ENCODE measurements at places on chromosomes 6 and 20.

DNA sequence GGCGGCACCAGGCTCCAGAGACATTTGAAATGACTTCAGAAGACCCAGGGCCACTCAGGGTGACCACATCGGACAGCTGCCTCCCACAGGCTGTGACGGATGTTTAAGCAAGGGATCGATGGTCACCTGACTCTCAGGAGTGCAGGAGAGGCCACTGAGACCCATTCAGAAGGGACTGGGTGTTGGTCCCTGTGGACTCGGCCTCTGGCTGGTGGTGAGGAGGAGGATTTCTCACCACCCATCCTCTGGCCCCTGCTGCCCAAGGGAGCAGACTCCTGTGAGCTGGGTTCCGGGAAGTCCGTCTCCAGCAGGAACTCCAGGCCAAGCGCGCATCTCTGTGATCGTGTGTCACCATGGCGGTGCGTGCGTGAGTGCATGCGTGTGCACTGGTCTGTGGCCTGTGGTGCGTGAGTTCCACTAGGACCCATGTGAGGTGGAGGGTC is 25.5 kb downstream of the NPEPL1 start:
- no peak for DNase-seq

DNA sequence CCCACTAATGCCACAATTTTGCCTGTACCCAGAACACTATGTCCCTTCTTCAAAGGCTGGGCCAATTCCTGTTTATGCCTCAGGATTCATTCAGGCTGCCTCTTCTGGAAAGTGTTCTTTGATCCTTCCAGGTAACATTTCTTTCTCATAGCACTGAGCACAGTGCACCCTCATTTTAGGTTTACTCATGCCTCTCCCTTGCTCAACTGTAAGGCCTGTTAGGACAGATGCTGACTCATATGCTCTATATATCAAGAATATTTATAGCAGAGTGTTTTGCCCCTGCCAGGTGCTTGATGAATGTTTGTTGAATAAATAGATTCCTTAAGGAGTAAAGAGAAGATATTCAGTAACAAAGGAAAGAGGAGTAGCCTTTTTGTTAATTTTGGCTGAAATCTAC is 263.9 kb downstream of the PHF3 start:
- no peak for DNase-seq

DNA sequence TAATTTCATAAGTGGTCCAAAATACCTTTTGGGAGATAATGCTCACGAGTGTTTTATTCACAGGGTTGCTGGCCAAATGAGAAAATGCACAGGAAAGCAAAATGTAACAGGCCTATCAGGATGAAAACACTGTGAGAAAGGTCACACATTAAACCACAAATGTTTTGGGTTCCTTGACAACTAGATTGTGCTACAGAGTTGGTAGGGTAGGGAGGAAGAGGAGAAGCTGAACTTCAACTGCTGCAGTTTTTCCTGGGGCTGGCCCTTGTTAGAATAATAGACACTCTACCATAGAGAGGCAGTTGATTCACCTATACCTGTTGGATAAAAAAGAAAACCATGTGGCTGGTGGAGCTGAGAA is 28.1 kb upstream of the PAQR8 start:
- DNase-seq: peak; percentile 20

DNA sequence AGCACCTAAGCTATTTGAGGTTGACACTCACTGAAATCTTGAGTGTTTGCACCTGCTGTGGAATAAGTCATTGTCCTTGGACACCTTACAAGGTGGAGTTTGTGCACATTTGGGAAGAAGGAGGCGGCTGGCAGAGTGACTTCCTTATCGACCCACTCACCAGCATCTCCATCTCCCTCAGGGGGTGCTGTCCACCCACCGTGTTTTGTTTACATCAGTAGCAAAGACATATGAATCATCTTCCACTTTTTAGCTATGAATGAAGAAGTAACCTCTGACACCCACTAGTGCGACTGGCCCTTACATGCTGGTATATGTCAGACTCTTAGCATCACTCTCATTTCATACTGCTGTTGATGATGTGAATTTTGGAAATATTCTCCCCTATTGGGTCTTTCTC is 119.5 kb upstream of the SGK1 start:
- DNase-seq: peak; percentile 57

- DNase-seq: no peak
These were observed 89.1 kb downstream of the AIG1 start for GRCh38 chr6:143149771-143150170.

GRCh38 chr6:161198783-161199460 is 74.9 kb downstream of the AGPAT4 start:
- no peak for DNase-seq

DNA sequence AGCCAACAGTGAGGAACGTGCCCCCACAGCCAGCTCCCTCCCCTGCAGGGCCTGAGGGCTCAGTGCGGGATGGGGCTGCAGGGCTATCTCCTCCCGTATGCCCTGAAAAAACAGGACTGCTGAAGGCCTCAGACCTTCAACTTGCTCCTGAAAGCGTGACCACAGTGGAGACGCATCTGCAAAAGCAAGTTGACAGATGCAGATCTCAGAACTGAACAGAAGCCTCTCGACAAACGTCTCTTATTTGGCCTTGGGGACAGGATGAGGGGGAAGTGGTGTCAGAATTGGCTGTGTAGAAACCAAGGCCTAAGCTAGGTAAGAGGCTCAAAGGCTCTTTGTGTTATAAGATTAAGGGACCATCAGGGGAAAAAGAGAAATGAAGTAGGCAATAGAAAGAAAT is 120.7 kb upstream of the SLC22A23 start:
- no peak for DNase-seq

GRCh38 chr6:21522143-21522747 is 71.3 kb upstream of the SOX4 start:
- DNase-seq: no peak

GRCh38 chr6:34358389-34358905 is 34.0 kb downstream of the NUDT3 start:
- DNase-seq: no peak

GRCh38 chr6:47478233-47479139 is 897 bp downstream of the CD2AP start:
- no peak for DNase-seq

DNA sequence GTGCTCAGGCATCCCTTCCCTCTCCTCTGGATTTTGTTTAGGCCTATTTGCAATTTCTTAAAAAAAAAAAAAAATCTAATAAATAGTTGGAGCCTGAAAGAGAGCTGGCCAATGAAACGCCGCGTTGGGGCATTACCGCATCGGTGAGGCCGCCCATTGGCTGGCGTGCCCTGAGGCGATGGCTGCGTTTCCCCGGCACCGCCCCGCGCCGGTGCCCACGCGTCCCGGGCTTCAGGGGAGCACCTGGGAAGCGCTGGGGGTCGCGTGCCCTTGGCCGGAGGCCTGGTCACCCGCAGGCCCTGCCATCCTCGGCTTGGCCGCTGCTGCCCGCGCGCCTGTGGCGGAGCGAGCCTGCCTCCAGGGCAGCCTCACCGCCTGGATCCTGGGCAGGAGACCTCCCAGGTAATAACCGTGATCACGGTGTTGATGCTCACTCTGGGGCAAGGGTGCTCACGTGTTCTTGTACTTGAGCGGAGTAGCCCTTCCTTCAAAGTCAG is 155.4 kb downstream of the NRN1 start:
- peak; percentile 47 for DNase-seq

DNA sequence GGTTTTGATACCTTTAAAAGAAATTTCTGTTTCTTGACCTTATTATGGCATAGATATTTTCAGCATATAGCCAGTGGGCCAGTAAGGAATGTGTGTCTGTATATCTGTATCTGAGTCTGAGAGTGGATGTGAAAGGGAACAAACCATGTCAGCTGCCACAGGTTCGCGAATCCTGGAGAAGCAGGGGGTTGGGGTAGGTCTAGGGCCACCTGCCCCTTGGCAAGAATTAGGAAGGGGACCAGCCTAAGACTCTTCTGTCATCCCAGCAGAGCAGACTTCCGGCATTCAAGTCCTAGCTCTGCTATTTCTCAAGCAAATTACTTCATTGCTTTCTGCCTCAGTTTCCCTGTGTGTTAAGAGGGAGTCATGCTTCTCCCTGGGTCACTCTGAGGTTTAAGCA is 180.3 kb upstream of the SNX9 start:
- DNase-seq: no peak

DNA sequence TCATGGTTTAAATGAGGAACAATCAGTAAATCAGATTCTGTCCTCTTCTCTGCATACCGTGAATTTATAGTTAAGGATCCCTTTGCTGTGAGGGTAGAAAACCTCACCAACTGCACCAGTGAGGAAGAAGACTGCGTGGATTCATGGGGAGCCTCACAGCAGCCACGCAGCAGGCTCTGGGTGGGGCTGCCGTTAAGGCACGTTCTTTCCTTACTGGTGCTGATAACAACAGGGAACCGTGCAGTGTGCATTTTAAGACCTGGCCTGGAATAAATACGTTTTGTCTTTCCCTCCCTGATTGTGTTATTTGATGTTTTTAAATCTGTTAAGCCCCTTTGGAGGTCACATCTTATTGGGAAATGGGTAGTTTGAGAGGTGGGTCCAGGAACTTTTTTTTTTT is 17.6 kb upstream of the MYLK2 start:
- DNase-seq: no peak

DNA sequence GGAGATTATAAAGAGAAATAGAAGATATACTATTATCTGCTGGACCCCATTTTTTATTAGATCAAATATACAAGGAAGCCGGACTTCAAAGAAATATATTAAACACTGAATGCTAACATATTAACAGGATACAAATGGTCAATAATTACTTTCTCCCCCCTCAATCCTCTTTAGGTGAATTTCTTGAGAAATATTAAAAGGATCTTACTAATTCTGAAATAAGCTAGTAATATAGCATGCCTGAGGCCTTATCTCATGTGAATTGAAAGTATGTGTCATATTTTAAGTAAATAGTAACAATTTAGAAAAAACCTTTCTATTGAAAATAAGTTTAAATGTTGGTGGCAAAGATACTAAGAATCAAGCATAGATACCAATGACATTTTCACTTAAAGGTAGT is 954.7 kb upstream of the MAN1A1 start:
- DNase-seq: no peak

DNA sequence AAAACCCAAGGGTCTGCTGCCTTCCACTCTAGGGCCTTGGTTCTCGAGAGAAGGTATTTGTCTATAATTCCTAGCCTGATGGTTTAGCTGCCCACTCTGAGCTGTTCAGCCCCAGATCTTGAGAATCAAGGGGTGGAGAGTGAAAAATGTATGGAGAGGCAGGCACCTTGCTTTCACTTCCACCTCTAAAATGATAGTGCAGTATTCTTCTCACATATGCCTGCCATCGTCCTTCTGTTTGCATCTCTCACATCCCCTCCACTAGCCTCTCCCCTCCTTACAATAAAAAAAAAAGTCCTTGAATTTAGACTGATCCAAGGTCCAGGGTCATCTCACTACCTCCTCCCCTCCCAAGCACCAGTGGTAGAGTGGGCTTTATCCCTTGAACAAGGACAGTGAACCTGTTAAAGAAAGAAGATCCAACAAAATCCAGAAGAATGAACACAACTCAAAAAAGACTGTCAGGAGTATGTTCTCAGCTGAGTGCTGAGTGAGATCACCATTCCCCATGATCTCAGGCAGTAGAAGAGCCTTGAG is 104.2 kb downstream of the HIVEP1 start:
- no peak for DNase-seq

DNA sequence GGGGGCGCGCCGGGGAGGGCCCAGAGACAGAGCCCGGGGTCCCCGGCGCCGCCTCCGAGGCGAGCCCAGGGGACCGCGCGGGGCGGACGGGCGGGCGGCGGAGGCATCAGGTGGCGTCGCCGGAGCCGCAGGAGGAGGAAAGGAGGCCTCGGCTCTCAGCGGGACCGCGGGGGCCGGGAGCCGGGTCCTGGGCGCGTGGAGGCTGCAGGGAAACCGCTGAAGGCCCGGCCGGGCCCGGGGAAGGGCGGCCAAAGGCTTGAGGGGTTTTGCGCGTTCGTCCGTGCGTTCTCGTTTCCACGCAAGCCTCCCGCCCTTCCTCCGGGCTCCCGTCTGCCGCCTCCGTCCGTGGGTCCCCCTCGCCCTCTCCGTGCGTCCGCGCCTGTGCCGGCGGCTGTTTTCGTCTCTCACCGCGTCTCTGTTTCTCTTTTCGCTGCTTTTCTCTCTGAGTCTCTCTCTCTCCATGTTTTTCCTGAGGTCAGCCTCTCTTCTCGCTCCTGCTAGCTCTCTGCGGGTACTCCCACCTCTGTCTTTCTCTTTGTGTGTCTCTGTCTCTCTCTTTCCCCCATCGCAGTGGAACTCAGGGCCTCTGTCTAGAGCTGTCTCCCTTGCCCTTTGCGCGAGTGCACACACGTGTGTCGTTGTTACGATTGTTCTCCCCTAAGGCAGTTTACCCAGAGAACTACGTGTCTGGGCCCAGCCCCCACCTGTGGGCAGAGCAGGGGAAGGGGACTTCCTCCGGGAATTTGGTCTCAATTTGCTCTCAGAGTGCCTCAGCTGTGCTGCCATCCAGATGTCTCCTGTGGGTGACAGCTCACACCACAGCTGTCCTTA is 2.1 kb downstream of the IRF4 start:
- DNase-seq: no peak

DNA sequence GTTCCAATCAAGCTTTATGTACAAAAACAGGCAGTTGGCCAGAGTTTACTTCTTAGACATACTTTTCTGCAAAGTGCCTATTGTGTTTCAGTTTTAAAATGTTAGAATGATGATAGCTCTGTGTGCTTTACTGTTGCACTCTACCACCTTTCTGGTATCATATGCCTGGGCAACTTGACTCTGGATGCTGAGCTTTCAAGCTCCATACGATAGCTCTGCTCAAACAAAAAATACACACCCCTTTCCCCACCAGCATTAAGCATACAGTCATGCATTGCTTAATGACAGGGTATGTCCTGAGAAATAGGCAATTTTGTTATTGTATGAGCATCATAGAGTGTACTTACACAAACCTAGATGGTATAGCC is 123.1 kb downstream of the RCAN2 start:
- DNase-seq: no peak

DNA sequence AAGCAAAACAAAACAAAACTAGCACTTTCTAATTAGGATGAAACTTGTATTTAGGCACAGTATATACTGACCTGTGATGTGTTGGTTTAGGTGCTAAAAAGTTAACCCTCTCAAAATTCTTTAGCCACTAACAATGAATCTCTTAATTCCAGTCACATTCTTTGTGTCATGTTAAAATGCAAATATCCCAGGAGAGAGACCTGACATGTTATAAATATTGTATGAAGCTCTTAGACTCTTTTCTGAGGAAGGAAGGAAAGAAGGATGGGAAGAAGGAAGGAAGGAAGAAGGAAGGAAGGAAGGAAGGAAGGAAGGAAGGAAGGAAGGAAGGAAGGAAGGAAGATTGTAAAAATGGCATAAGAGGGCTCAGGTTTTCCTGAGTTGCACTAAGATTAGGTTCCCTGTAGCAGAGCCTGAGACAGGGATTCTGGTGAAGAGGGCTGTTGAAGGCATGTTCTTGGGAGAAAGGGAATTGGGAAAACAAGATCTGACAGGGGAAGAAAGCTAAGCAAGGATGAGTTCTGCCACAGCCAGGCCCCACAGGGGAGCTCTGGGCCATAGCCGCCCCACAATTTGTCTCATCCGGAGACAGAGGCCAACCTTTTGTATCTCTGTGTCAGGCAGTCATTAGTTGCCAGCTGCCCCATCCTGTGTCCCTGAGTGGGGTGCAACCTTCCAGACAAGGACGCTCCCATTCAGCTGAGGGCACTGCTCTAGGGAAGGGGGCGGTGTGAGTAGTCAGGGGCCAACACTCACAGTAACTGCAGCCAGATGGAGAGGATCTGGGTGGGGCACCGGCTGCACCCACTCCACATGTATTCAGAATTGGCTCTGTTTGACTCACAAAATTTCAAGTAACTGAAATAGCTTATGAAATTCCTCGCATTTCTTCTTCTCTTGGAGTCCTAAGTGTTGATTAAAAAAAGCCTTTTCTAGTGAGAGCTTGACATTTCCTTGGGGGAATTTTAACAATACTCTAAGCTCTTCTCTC is 189.3 kb upstream of the ARG1 start:
- DNase-seq: no peak

GRCh38 chr20:12156252-12156651 is 238.6 kb downstream of the BTBD3 start:
- DNase-seq: no peak
